ENCODE measurements at places on chromosomes 12 and 14.

DNA sequence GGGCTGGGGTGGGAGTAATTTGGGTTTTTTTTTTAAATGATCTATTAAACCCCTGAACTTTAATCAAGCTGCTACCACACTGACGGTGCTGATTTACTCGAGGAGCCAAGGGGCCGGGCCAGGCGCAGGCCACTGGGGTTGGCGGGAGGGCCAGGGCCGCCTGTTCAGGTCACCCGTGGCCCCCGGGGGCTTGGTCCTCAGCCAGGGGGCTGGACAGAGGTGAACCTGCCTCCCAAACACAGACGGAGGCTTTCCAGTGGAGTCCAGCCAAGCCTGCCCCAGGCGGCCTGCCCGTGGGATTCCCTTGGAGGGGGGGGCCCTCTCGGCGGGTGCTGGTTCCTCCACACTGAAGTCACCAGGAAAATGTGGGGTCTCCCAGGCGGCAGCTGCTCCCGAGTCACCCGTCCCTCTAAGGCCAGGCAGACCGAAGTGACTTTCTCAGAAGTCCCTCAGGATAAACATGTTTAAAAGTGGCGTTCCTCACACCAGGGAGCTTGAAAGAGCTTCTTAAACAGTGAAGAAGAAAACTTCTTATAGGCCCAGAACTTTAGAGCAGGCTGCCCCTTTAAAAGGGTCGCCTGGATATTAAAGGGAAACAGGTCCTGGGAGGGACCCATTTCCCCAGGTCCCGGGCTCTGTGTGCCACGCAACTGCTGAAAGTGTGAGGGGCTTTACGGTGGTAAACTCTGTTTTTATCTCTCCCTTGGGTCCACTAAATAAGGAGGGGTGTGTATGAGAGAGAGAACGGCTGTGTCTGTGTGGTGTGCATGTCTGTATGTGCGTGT, 167.2 kb upstream of the GSC start:
- no peak for DNase-seq

DNA sequence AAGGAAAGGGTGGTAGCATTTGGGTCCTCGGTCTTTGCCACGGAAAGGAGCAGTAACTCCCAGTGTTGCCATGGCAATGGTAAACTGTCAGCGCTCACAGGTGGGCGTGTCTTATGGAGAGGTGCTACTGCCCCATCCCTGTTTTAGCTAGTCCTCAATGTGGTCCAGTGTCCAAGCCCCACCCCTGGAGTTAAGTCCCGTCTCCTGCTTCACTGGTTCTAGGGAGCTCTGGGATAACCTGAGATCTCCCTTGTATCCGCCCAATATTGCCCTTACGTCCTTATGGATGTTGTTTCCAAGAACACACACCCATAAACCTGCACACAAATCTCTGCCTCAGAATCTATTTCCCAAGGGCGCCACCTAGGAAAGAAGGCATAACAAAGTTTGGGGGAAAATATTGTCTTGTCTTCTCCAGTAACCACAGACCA, 64.2 kb downstream of the SPRING1 start:
- DNase-seq = no peak

- DNase-seq = no peak
Observed at GRCh38 chr12:31536672-31537071, 54.3 kb downstream of the DENND5B start.

GRCh38 chr14:103213331-103213730, 90.1 kb downstream of the TNFAIP2 start:
- DNase-seq = no peak

GRCh38 chr12:6638305-6638704, 2.5 kb upstream of the LPAR5 start:
- no peak for DNase-seq

GRCh38 chr14:101965181-101965544, 790 bp downstream of the DYNC1H1 start:
- no peak for DNase-seq

DNA sequence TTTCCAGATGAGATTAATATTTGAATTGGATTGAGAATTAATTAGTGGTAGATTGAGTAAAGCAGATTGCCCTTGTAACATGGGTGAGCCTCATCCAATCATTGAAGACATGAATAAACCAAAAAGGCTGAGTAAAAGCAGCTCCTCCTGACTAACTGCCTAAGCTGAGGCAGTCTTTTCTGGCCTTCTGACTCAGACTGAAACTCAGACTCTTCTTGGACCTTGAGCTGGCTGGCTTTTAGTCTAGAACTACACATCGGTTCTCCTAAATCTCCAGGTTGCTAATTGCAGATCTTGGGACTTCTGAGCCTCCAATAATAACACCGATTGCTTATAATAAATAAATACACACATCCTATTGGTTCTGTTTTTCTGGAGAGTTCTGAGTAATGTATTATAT, 24.0 kb downstream of the FKBP11 start:
- no peak for DNase-seq

DNA sequence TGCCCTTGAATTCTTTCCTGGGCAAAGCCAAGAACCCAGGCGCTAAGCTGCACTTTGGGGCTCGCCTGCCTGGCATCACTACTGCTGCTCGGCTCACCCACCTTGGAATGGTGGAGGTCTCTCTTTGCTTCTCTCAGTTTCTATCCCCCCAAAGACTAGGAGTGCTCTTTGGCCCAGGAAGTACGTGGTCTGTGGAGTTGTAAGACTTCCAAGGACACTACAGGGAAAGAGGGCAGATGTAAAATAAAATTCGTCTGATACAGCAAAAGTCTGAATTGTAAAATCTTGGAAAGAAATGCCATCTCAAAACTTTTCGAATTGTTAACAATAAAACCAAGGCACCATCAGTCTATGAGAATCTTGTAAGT, 52.5 kb upstream of the MAP1LC3B2 start:
- DNase-seq = no peak
